Trophoblast cell (in vitro differentiated cells and primary cell): ENCODE measurements at places on chromosomes 12 and 14.
A peak's percentile ranks its signal among the peaks of the same experiment; 100 is the strongest.

DNA sequence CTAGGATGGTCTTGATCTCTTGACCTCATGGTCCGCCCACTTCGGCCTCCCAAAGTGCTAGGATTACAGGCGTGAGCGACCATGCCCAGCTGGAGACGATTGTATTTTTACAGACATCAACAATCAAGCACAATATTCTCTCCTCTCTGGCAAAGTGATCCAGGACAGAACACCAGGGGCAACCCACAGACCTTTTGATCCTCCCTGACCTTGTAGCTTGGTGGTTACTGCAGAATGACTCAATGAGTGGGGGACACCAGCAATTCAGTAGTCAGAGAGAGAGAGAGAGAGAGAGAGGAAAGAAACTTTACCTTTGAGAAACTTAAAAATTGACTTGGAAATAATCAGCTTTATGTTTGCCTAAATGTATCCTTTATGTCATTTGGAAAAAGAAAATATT lies 51.2 kb downstream of the DRAM1 start:
- no peak for DNase-seq

DNA sequence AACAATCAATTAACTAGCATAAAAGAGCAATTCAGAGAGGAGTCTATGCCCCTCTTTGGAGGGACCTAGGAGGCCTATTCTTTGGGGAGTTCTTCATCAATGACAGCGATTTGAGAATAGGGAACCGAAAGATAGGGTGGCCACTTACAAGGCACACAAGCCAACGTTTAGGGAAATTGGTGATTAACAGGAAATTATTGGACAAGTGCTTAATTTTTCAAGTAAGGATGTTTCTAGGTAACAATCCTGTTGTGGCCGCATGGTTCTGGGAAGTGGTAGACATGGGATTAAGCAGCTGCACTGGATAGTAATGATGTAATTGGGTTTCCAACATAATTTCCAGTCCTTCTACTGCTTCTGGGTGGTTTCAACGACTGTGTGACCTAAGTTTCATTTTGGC lies 83.2 kb downstream of the HMGA2 start:
- DNase-seq = no peak

DNA sequence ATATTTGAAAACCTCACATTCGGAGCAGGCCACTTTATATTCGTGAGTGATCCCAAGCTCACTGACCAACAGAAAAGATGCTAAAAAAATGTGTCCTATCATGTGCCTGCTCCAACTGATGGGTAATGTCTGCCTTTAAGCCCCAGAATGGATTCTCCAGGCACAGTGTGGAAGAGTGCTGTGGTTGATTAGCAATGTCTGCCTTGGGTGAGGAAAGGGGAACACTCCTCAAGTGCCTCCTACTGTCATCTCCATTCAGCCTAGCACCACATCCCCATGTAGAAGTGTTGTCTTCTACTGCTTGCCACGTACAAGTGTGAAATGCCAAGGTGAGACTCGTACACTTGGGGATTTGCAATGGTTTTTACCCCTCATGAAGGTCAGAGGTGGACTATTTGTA lies 199.3 kb downstream of the SLC41A2 start:
- no peak for DNase-seq

DNA sequence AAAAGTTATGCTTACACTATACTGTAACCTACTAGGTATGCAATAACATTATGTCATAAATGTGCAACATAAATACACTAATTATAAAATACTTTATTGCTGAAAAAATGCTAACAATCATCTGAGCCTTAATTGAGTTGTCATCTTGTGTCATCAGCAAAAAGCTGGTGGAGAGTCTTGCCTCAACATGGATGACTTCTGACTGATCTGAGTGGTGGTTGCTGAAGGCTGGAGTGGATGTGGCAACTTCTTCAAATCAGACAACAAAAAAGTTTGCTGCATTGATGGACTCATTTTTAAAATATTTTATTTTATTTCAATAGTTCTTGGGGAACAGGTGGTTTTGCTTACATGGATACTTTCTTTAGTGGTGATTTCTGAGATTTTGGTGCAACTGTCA lies 93.9 kb upstream of the AMN1 start:
- no peak for DNase-seq

GRCh38 chr12:108854451-108855283 lies 2.7 kb downstream of the SSH1 start:
- no peak for DNase-seq

- peak; percentile 36 for DNase-seq
Measured at GRCh38 chr14:100332797-100333196, 9.7 kb downstream of the SLC25A47 start.

DNA sequence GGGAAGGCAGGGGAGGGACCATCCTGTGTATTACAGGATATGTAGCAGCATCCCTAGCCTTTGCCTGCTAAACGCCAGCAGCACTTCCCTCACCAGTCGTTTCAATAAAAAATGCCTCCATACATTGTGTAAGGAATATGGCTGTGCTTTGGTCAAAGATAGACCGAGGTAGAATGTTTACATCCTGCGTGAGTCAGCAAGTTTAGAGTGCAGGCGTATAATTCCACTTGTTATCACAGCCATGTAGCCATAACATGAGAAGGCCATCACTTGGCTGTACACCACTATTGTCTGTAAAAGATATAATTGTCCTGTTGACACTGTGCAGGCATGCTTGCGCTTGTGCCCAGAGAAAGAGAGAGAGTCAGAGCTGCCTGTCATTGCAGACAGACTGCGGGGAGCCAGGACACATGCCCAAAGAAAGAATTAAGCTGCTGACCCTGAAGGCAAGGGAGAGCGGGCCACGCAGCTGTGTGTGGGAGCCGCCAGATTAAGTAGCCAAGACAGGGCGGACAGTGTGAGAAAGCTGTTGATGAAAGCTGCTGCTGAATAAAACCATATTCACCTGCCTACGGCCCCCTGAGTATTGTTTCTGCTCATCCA lies 68.4 kb downstream of the CRACR2A start:
- DNase-seq = no peak

DNA sequence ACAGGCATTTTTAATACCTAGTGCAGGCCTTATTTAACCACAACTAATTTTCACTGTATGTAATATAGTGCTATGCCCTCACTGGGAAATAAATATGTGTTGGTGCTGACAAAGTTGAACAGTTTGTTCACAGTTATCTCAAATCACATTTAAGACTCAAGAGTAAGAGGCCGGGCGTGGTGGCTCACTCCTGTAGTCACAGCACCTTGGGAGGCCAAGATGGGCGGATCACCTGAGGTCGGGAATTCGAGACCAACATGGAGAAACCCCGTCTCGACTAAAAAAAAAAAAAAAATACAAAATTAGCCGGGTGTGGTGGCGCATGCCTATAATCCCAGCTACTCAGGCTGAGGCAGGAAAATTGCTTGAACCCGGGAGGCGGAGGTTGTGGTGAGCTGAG lies 22.9 kb upstream of the TEAD4 start:
- no peak for DNase-seq

DNA sequence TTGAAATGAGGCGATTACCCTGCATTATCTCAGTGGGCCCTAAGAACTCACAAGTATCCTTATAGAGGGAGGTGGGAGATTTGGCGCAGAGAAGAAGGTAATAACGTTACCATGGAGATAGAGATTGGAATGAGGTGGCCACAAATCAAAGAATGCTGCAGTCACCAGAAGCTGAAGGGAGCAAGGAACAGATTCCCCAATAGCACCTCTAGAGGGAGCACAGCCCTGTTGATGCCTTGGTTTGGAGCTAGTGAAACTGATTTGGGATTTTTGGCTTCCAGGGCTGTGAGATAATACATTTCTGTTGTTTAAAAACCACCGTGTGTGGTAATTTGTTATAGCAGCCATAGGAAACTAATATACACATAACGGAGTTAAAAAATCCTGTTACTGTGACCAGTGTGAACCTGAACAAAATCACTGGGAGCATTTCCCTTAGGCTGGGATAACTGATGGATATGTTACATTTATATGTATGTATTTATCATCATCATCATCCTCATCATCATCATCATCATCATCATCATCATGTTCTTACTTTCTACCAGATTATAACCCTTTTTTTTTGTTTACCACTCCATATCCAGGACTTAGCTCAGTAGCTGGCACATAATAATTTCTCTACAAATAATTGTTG lies 100.3 kb downstream of the LIN7A start:
- DNase-seq = peak; percentile 52

DNA sequence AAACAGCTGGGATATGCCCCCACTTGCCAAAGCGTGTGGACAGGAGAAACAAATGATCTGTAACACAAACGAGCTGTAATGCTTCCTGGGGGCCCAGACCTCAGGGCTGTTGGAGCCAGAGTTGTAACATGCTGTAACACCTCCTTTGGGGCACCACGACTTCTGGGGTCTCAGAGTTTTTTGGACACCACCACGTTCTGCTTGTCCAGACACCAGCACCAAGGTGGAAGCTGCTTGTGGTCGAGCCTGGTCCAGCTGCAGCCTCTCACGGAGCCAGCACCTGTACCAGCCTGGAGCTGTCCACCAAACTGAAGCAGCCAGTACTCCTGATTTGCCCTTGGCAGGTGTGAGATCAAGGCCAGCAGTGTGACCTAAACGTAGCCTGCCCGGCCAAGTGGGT lies 879.4 kb downstream of the SLC6A15 start:
- DNase-seq = no peak

GRCh38 chr12:38159591-38160317 lies 156.8 kb upstream of the ALG10B start:
- no peak for DNase-seq

DNA sequence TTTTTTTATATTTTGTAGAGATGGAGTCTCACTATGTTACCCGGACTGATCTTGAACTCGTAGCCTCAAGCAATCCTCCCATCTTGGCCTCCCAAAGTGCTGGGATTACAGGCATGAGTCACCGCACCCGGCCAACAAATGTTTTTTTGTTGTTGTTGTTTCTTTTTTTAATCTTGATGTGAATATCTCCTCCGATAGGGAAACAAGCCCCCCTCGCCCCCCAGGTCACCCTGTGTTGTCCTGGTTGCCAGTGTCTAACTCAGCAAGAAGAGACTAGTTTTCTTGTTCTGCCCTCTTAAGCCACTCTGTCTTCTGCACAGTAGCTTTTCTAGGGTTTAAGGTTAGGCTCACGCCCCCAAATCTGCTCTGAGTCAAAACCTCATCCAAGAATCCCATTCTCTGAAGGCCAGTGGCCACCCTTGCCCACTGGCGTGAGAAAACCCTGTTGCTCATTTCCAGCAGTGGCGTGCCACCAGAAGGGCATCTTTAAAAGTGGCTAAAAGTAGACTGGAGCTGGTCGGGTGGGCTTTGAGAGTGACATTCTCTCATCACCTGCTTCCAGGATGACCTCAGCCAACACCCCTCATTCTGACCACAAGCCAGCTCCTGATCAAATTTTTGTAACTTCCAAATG lies 42.7 kb downstream of the C14orf132 start:
- DNase-seq = no peak

GRCh38 chr14:55599250-55599879 lies 19.4 kb downstream of the KTN1 start:
- peak; percentile 90 for DNase-seq

- DNase-seq = no peak
Measured at GRCh38 chr14:56027421-56027820, 90.8 kb upstream of the PELI2 start.

DNA sequence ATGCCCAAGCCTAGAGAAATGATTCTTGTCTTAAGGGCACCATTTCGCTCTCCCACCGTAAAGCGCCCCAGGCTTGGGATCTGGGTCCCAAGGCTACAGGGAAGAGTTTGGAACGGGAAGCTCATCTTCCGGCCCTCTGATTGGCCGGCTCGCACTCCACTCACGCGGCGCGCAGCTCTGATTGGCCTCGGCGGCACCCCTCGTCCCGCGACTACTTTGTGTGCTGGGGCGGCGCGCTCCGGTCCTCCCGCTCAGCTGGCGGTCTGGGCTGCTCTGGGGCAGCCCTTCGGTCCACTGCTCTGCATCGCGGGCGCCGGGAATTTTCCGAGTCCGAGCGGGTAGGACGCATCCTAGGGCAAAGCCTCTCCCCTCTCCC lies 886 bp upstream of the FUT8 start:
- peak; percentile 89 for DNase-seq

- no peak for DNase-seq
Measured at GRCh38 chr12:69994724-69995173, 169.7 kb downstream of the MYRFL start.

- peak; percentile 82 for DNase-seq
Measured at GRCh38 chr12:80268924-80269749, 169.8 kb downstream of the OTOGL start.

- no peak for DNase-seq
Measured at GRCh38 chr14:74135426-74135825, 50.7 kb downstream of the LIN52 start.

- peak; percentile 82 for DNase-seq
Measured at GRCh38 chr12:32947206-32948067, 50.9 kb upstream of the PKP2 start.

GRCh38 chr12:16766736-16767135 lies 160.8 kb upstream of the LMO3 start:
- no peak for DNase-seq

DNA sequence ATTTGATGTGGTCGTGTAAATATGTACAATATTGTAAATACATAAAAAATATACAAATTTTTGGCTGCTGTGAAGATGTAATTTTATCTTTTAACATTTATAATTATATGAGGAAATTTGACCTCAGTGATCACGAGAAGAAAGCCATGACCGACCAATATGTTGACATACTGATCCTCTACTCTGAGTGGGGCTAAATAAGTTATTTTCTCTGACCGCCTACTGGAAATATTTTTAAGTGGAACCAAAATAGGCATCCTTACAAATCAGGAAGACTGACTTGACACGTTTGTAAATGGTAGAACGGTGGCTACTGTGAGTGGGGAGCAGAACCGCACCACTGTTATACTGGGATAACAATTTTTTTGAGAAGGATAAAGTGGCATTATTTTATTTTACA lies 49.6 kb downstream of the TBK1 start:
- no peak for DNase-seq

DNA sequence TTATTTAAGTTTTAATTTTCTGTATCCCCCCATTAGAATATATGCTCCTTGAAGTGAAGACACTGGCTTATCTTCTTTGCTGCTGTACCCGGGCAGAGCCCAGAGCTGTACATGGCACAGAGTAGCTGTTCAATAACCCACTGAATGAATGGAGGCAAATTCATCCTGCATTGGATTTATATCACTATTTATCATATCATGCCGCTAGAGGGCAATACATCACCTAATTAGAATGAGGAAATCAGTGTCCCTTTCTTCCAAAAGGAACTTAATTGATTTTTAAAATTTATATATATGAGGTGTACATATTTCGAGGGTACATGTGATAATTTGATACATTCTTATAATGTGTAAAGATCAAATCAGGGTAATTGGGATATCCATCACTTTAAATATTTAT lies 89.2 kb upstream of the TMEM260 start:
- no peak for DNase-seq
